NCI-H526 (cell line): ENCODE measurements at places on chromosomes 4 and X.

DNA sequence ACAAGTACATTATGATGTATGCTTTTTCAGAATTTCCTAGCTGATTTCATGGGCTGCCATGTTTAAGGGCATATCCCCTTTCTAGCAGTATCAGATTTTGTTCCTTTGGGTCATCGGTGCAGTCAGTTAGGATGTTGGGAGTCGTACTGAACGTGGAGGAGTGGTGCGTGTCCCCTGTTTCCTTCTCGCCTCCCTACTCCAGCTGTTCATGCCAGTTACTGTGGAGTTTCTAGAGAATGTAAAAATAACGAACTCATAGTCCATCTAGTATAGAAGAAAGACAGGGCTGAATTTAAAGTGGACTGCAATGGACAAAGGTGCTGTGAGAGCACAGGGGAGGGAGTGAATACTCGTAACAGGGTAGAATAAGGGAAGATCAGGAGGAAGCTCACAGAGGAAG lies 111.3 kb downstream of the CEP135 start:
- no peak for DNase-seq

- DNase-seq = no peak
Measured at GRCh38 chr4:26076000-26076587, 162.1 kb downstream of the SMIM20 start.

DNA sequence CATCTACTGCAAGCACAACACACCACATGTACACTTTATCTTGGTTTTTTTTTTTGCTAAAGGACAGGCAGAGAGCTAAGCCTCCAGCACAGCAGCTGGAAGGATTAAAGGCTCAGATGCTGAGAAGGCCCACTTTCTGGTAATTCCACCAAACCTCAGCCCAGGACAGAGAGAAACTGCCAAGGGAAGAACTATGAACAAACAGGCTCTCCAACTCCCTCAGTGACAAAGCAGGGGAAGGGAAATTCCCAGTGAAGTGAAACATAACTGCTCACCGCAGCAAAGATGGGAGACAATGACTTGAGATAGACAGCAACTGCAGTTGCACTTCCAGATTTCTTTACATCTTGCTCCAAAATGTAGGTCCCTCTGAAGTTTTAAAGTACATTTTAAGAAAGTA lies 4.8 kb downstream of the PROM1 start:
- DNase-seq = no peak

DNA sequence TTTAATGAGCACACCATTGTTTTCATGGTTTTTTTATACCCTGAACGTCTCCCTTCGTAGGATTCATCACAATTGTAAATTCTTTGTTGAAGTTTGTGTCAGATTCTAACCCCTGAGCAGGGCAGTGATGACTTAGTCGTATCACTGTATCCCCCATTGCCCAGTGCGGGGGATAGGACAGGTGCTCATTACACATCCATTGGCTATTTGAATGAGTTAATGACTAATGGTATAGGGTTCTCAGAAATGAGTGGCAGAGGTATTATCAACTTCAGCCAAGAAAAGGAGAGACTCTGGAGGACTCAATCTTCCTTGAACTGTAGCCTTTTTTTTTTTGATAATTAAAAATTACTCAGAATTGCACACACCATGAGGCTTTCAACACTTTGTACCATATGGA lies 64.6 kb downstream of the SYNPO2 start:
- DNase-seq = no peak

GRCh38 chrX:54048412-54048811 lies 4.1 kb upstream of the PHF8 start:
- no peak for DNase-seq

DNA sequence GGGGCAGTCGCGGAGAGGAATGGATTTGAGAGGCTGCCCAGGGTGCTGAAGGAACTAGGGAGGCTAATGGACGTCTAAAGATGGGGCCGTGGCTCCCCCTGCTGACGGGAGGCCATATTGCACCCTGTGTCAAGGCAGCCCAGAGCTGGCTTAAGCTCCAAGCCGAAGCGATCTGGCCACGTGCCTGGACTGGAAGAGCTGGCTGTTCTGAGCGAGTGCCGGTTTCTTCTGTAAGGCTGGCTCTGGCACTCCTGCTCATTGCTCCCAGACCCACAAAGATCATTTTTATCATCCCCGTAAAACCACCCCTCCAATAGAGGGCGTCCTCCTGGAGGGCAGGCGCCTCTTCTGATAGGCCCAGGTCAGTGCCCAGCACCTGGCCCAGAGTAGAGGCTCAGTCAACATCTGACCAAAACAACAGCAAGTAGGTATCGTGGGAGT lies 5.6 kb downstream of the PNCK start:
- DNase-seq = peak; percentile 35

DNA sequence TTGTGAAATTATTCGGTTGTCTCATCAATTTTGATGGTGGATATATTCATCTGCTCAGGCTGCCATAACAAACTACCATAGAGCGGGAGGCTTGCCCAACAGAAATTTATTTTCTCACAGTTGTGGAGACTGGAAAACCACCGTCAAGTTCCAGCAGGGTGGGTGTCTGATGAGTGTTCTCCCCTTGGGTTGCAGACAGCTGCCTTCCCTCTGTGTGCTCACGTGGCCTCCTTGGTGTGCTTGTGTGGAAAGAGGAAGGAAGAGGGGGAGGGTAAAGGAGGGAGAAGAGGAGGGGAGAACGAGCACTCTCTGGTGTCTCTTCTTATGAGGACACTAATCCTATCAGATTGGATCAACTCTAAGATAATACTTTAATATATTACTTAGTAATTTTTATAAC lies 123.8 kb upstream of the TEX13D start:
- DNase-seq = no peak

DNA sequence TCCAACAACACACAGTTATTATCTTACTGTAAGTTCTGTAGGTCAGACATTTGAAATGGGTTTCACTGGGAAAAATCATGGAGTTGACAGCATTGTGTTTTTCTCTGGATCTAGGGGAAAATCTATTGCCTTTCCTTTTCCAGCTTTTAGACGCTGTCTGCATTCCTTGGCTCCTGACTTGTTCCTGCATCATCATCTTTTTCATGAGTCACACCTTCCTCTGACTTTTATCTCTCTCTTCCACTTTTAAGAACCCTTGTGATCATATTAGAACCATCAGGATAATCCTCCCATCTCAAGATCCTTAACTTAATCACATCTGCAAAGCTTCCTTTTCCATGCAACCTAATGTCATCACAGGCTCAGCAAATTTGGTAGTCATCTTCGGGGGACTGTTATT lies 1454.8 kb downstream of the RPA4 start:
- no peak for DNase-seq

DNA sequence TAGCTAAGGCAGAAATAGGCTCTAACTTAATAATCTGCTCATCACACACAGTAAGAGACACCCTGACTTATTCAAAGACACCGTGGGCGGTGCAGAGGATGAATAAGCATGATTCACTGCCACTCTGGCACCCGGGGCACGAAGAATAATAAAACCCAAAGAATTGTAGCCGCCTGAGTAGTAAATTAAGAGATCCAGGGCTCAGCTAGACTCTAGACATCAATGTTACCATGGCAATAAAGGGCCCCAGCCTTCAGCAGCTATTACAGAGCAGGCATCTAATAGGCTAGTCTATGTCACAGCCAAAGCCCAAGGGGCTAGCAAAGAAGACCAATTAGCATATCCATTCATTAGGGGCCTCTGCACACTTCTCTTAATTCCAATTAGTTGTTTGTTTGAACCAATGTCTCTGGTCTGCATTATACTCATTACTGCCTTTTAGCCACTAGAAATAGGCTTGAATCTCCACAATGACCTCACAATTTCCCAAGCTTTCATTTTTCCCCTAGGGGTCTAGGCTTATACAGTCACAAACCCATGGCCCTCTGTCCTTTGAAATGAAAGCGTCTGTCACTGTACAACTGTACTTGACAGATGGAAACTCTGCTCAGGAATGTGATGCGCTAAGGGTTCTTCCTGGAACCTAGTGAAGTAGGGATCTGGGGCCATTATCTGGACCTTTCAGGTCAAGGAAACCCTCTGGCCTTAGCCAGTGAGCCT lies 3.0 kb upstream of the ATP1B4 start:
- peak; percentile 2 for DNase-seq

GRCh38 chr4:1150875-1151274 lies 21.5 kb downstream of the SPON2 start:
- no peak for DNase-seq

GRCh38 chr4:52852711-52853110 lies 9.4 kb upstream of the RASL11B start:
- no peak for DNase-seq

DNA sequence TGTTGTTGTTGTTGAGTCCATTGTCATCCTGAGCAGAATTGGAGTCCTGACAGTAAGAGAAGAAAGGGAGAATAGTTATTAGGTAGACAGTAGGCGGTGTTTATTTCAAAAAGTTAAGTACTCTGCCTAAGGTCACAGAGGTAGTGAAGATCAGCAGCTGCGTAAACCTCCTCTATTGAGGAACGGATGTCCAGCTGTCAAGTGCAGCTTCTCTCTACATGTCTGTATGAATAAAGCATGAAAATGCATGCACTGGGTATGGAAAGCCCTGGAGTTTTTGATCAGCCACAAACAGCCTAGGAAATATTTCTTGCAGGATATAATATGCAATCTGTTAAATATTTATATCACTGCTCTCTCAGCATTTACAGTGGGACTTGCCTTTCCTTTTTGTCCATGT lies 109.4 kb upstream of the CBLL2 start:
- no peak for DNase-seq

GRCh38 chrX:20414066-20414465 lies 147.4 kb upstream of the RPS6KA3 start:
- DNase-seq = no peak

DNA sequence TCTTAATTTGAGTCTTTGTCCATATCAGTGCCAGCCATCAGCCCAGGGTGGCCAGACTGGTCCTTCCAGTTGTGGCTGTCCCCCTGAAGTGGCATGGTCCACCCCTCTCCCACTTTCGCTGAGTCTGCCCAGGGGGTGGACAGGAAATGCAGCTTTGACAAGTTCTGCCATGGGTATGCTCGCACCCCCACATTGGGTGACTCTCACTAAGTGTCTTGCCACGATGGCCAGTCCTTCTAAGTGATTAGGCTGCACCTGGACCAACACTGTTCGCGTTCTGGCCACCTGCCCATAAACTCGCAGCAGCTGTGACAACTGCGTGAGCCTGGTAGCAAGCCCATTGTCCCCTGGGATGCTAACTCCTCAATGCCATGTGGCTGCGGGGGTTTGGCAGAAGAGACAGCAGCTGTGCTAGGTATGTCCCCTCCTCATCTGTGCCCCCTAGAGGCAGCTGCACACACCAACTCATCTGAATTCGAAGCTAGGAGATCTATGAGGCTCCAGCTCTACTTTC lies 10.0 kb upstream of the LNX1 start:
- peak; percentile 73 for DNase-seq
